ENCODE measurements at places on chromosomes 11 and 22.

DNA sequence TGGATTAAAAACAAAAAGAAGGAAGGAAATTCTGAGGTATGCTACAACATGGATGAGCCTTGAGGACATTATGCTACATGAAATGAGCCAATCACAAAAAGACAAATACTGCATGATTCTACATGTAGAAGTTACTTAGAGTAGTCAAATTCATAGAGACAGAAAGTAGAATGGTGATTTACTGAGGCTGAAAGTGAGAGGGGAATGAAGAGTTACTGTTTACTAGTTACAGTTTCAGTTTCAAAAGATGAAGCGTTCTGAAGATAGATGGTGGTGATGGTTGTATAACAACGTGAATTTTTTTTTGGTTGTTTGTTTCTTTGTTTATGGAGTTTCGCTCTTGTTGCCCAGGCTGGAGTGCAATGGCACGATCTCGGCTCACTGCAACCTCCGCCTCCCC lies 9.5 kb downstream of the OR5P2 start:
- no peak for DNase-seq

DNA sequence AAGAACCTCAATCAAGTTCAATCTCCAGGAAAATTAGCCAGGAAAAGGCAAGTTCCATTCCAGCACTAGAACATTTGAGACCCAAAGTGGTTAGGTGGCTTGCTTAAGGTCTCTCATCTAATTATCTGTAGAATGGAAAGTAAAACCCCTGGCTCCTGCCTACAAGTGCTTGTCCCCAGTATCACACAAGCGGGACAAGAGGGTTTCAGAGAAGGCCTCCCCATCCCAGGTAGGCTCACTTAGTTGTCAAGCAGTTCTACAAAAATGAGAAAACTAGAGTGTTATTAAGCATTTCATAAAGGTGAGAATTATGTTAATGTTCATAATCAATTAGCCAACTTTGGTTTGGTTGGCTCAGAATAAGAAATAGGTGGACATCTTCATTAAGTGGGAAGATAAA lies 5.5 kb downstream of the POU2AF1 start:
- DNase-seq: no peak

DNA sequence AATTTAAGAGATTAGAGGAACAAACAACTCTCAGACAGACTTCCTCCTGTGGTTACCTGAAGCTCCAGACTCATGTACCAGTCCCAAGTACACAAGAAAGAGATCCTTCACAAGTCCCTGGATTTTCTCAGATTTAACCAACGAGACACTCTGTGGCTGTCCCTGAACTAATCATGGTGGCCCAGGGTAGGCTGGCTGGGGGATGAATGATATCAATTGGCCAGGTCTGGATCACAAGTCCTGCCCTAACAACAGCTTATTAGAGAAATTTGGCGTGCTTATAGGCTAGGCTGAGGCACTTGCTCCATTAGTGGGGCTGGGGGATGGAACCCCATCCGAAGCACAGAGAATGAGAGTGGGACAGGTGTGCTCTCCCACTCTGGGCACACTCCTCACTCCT lies 22.1 kb downstream of the HEPHL1 start:
- DNase-seq: no peak

- DNase-seq: no peak
Observed at GRCh38 chr11:74085542-74085892, 76.6 kb upstream of the UCP3 start.

DNA sequence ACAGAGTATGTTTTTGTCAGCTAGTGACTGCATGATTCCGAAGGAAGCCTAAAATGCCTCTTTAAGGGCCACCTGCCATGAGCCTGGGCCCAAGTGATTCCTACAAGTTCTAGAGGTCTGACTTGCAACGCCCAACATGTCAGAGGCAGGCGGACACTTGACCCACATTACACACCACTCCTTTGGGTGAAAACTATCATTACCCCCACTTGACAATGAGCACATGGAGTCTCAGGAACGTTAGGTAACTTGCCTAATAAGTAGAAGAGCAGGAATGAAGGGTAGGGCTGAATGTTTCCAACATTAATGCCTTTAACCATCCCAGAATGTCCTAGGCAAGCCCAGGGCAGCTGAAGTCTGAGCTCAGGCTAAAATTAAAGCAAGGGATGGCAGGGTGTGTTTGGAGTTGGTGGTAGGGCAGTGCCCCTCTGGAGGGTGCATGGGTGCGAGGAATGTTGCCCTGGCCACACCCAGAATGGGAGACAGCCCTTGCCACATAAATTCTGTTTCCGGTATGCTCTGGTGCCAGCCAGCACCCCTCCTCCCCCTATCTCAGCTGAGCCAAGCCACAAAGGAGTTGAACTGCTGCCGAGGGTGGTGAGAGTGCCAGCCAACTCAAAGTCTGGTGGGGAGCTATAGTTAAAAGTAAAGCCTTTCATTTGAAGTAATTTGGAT lies 2.5 kb downstream of the PLAAT2 start:
- peak; percentile 46 for DNase-seq

GRCh38 chr11:976431-977160 lies 50.9 kb downstream of the AP2A2 start:
- DNase-seq: no peak

GRCh38 chr11:64720640-64721358 lies 2.2 kb downstream of the NRXN2 start:
- DNase-seq: no peak

DNA sequence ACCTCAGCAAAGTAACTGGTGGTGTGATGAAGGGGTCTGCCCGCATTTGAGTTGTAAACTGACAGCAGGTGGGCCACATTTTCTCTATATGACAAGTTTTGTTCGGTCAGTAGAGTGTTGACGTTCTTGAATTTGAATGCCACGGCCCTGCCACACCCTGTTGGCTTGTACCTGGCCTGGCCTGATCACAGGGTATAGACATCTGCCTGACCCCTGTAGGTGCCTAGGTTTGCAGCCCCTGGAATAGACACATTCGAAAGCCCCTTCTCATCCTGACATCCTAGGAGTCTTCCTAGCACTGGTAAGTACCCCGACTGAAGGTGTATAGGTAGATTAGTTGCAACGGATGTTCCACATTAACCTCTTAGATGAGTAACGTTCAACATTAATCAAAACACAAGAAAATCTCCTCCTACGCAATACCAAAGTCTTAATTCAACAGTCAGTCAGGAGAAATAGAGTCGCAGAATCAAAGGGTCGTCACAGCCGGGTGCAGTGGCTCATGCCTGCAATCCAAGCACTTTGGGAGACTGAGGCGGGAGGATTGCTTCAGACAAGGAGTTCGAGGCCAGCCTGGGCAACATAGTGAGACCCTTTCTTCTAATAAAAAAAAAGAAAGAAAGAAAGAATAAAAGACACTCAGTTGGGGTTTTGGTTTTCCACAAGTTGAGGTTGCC lies 43.6 kb upstream of the CD5 start:
- no peak for DNase-seq

GRCh38 chr11:6225896-6226295 lies 8.5 kb downstream of the FHIP1B start:
- DNase-seq: no peak

GRCh38 chr11:38582756-38583155 lies 1984.7 kb upstream of the RAG2 start:
- DNase-seq: no peak

GRCh38 chr22:40976866-40977700 lies 25.9 kb downstream of the RBX1 start:
- DNase-seq: no peak

- no peak for DNase-seq
Observed at GRCh38 chr22:25281675-25282345, 62.4 kb downstream of the CRYBB2 start.

Data from CD4-positive, alpha-beta T cell treated with Interleukin-21 for 1 hour (primary cell).